Ovary (tissue), 10 donors: ENCODE measurements at places on chromosomes 7 and 10.

DNA sequence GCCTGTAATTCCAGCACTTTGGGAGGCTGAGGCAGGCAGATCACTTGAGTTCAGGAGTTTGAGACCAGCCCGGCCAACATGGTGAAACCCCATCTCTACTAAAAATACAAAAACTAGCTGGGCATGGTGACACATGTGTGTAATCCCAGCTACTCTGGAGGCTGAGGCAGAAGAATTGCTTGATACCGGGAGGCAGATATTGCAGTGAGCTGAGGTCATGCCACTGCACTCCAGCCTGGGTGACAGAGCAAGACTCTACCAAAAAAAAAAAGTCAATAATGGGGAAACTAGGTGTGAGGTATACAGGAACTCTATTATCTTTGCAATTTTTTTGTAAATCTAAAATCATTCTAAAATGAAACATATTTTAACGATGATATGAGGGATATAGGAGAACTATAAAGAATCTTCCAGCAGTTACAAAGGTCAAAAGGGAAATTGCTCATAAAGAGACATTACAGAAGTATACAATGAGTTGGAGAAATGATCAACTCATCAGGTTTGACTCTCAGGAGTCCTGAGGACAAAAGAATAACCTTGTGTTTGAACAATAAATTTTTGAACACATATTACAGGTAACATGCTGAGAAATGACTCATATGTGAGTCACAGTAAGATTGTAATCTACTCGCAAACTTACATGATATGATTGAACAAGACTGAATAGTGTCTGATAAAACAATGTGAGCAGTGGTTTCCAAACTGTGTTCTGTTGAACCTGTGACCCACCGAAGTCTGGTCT is 272.6 kb downstream of the FGFR2 start:
- no peak for DNase-seq

DNA sequence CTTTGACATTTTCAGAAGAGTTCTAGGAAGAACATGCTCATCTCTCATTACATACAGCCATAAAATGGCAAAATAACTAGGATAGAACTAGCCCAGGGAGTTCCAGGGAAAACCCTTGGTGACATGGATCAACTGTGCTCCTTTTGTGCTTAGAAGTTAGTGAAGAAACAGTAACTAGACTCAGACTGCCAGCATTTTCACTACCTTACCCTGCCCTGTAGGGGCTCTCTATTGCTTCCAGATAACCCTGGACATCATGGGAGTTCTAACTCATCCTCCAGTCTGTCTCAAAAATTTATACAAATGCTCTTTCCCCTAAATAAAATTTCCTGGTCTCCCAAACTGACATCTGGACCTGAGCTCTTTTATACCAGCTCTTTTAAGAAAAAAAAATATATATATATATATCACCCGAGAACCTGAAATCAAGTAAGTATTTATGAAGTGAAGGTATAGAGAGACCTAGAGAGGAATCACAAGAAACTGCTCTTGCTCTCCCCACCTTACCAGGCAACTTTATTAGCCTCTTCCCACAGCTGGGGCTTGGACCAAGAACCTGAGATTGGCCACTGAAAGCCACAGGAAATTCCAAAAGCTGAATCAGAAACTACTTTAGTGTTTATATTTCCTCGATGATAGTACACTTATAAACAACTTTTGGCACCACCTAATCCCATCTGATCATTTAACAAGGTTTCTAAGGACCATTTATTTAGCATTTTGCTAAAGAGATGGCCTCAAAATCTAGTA is 101.4 kb downstream of the RELN start:
- no peak for DNase-seq

GRCh38 chr7:14751461-14751860 is 151.1 kb downstream of the DGKB start:
- no peak for DNase-seq

DNA sequence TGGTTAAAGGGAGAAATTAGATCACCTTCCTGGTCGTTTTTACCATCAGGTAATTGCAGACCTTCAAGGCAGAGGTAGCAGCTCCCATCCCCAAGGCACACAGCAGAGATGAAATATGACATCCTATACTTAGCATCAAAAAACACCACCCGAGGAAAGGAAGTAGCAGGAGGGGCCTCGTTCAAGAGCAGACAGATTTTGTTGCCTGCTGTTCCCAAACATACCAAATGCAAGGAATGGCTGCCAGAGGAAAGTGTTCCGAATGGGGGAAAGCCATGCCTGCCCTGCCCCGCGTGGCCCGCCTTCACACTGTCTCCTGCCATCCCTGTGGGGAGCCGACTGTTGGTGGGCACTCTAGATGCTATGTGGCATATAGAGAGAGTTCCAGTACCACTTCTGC is 18.0 kb downstream of the FKBP6 start:
- DNase-seq, result no peak

DNA sequence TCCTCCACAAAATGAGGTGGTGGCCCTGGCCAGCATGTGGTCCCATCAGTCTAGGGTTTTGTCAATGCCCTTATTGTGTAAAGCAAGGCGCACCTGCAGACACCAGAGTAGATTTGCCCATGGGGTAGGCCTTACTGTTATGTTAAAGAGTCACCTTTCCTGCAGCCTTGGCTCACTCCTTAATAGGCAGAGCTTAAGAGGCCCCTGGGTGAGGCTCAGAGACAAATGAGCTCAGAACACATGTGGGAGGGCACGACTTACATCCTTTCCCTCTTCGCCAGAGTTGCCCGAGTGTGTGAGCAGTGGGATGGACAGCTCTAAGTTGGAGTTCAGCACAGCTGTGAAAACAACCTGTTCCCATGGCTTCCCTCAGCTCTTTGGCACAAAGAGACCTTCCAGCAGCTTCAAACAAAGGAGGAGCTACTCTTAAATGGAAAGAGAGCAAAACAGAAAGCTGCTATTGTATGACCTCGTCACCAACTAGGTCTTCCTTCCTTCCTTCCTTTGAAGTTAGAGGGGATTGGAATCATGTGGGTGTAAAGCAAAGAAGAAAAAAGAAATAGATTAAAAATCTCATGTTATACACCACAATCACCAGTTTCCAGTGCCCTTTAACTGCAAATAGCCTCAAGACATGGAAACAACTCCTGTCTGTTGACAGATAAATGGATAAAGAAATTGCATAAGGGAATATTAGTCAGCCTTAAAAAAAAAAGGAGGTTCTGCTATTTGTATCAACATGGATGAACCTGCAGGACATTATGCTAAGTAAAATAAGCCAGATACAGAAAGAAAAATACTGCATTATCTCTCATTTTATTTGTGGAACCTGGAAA is 11.9 kb upstream of the XPNPEP1 start:
- no peak for DNase-seq

- DNase-seq, result no peak
Measured at GRCh38 chr7:36568452-36568849, 155.8 kb downstream of the AOAH start.

- DNase-seq, result no peak
Measured at GRCh38 chr10:110168601-110169481, 38.6 kb upstream of the MXI1 start.

GRCh38 chr10:100184840-100185239 is 989 bp downstream of the ERLIN1 start:
- DNase-seq, result no peak

GRCh38 chr10:58971796-58972491 is 204.5 kb upstream of the PHYHIPL start:
- DNase-seq, result no peak

DNA sequence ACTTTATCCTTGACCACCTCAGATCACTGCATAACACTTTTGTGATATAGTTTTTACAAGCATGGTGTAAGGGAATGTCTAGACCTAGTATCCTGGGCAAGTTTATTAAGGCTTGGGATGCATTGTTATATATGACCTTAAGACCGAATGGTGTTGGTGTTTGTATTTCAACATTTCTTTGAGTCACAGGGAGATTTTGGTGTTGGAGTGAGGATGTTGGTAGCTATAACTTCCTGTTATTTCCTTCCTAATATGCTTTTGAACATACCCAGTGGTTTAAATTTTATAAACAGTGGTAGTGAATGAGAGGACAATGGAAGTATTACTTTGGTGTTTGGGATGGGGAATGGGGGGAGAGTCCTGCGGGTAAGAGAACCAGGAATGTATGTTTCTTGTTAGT is 2.6 kb downstream of the EXOC4 start:
- no peak for DNase-seq

DNA sequence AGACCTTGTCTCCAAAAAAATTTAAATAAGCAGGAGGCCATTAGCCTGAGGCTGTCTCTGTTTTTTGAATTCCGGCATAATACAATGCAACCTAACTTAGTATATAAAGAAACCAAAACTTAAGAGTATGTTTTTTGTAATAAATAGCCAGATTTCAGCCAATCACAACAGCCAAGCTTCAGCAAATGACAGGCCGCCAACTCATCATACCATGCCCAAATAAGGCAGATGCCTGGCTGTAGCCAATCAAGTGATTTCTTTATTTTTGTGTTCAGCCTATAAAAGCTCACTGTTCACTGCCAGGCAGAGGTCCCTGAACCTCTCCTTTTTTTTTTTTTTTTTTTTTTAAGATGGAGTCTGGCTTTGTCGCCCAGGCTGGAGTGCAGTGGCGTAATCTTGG is 12.7 kb upstream of the PURB start:
- no peak for DNase-seq

- no peak for DNase-seq
Measured at GRCh38 chr7:114859477-114859876, 62.4 kb upstream of the MDFIC start.

DNA sequence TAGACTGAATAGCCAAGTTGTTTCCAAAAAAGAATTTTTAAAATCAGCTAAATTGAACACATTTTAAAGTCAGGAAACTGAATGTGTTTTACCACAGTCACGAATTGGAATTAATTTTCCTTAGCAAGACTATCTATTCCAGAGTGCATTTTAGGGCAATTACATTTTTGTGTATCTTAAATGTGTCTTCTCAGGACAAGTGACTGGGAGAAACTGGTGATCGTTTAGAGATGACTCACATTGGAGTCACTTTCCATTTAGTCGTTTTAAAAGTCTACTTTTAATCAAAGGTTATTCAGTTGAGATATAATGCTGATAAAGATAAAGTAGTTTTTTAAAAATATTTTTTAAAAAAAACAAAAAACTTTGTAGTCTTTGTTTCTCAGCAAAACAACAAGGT is 191.7 kb upstream of the SLC26A5 start:
- DNase-seq, result no peak

DNA sequence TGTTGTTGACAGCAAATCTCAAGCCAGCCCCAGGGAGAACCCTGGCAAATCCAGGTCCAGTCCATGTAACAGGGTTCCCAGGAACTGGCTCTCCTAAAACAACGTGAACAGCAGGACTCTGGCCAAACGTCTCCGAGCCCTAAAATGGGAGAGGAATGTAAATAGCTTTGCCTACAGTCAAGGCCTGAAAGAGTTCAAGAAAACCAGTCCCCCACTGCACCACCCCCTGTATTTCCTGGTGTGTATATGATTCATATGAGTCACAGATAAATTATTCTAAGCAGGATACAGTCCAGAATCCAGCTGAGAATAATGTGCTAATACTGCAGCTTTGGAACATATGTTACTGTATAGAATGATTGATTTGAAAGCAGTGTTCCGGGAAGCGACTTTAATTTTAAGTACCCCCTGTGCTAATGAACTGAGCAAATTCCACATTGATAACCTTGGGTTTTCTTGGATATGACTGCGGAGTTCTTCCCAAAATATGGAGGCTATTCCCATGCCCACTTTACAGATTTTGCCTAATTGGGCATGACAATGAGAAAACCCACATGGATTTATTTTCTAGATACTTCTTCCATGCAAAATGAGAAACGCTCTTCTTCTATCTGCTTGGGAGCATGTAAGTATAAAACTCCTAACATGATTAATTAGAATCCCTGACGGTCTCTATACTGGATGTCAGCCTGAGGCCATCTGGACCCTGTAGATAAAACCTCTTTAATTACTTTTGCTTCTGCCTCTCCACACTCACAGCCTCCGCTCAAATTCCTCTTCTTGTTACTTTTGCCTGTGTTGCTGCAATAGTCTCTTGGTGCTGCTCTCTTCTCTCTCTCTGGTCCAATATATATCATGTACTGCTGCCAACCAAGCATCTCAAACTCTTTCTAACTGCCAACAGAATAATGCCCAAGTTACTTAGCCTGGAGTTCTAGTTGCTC is 50.2 kb downstream of the LAMB4 start:
- no peak for DNase-seq

DNA sequence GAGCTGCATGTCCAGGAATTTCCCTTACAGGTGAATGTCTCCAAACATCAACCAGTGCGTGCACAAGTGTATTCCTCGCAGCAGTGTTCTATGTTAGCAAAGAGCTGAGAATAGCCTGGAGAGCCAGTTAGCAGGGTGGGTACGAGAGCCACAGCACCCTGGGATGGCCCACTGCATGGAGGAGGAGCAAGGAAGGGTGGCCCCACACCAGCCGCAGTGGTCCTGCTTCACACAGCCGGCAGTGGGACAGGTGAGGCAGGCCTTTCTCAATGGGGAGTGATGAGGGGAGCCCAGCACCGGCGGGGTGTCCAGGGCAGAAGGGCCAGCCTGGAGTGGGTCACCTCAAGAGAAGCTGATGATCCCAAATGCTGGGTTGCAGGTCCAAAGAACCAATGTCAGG is 240.7 kb downstream of the TCERG1L start:
- no peak for DNase-seq

GRCh38 chr7:149501651-149502050 is 4.0 kb upstream of the ZNF746 start:
- DNase-seq, result no peak

DNA sequence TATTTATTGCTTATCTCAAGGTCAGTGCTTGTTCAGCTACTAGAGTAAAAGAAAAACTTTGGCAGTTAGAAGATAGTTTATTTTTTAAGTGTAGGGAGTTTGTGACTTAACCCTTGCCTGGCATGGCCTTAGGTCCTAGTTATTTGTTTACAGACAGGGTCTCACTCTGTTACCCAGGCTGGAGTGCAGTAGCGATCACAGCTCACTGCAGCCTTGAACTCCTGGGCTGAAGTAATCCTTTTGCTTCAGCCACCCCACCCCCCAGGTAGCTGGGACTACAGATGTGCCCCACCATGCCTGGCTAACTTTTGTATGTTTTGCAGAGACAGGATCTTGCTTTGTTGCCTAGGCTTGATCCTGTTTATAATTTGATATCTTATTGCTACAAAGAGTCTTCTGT is 4.2 kb downstream of the ANLN start:
- no peak for DNase-seq

- no peak for DNase-seq
Measured at GRCh38 chr7:94088560-94088959, 84.4 kb upstream of the BET1 start.

DNA sequence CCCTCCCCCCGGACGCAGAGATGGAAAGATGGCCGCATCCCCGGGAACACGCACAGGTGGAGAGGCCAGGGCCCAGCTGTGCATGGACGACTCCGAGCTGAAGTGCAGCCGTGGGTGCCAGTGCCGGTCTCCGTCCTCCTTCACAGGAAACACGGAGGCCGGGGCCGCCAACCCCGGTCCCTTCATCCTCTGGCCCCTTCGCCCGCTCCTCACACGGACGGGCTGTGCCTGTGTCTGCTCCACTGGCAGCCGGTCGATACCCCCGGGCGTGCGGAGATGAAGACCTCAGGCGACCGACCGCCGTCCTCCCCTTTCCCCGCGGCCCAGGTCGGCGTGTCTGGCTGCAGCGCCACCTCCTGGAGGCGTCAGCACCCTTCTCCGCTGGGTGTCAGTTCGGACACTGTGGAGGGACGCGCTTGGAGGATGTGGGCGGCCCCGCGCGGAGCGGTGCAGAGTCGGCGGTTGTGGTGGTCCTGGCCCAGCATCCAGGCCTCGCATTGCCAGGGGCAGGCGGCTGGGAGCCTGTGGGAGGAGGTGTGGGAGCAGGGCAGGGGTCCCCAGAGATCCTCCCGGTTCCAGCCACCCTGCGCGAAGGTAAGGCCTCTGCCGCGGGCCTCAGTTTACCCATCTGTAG is 9.9 kb downstream of the ZNF511 start:
- peak; percentile 64 for DNase-seq

- DNase-seq, result no peak
Measured at GRCh38 chr7:6016653-6016966, 7.5 kb downstream of the AIMP2 start.
